ENCODE measurements at places on chromosomes 4 and X.

DNA sequence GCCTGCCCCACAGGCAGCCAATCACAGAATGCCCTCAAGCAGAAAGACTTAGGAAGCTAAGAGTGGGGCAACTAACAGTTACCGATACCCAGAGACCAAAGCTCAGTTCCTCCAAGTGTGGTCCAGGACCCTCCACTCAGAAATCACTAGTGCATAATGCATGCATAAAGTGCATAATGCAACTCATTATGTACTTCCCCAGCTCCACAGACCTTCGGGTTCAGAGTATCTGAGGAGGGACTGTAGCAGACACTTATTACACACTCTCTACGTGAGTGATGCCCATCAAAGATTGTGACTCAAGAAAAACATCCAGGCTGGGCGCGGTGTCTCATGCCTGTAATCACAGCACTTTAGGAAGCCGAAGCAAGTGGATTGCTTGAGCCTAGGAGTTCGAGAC lies 328.0 kb downstream of the BCOR start:
- DNase-seq: no peak

DNA sequence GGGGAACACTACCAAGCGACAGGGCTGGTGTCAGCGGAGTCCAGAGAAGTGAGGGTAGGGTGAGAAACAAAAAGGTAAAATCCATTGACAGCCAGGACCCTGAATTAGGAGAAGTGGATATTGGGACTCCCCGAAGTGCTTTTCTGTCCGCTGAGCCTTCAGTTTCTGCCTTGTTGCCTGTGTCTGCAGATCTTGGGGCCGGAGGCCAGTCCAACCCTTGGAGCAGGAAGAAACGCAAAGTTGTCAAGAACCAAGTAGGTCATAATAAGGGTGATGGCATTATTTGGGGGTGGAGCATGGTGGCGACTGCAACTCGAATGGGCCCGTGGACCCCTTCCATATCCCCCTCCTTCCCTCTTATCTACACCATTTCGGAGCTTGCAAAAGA lies 1.0 kb downstream of the ARMCX1 start:
- no peak for DNase-seq

DNA sequence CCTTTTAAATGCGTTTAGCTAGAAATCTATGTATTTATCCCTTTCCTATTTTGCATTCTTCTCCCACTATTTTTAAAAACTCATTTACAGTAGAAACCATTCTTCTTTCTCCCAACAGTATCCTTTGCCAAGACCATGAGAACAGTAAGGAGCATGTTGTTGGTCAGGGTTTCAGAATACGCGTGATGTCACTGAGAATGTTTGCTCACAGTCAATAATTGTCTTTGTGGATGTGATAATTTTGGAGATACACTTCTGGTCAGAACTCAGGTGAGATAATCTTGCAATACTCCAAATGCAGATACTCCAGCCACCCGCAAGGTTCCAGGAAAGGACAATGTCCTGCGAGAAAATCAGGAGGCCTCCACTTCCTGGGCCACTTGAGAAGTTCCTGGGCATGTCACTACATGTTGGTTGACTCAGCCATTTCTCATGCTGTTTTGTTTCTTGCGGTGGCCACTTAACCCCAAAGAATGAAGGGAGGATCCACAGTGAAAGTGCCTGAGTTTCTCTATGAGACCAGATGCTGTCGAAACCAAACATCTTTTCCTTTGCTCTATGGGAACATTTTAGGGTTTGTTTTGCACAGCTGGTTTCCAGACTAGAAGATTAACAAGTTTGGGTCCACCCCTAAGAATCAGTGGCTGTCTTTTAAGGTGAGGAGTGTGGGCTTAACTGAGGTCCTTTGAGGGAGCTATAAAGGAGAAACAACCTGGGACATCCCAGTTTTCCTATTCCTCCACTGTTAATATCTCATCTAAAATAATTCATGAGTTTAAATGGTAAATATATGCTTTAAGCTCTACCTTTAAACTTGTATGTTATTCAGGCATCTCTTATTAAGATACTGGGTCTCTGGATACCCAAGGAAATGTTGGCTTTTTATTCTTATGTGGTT lies 116.0 kb downstream of the SOWAHB start:
- no peak for DNase-seq

GRCh38 chr4:6471307-6472007 lies 957 bp downstream of the PPP2R2C start:
- no peak for DNase-seq

DNA sequence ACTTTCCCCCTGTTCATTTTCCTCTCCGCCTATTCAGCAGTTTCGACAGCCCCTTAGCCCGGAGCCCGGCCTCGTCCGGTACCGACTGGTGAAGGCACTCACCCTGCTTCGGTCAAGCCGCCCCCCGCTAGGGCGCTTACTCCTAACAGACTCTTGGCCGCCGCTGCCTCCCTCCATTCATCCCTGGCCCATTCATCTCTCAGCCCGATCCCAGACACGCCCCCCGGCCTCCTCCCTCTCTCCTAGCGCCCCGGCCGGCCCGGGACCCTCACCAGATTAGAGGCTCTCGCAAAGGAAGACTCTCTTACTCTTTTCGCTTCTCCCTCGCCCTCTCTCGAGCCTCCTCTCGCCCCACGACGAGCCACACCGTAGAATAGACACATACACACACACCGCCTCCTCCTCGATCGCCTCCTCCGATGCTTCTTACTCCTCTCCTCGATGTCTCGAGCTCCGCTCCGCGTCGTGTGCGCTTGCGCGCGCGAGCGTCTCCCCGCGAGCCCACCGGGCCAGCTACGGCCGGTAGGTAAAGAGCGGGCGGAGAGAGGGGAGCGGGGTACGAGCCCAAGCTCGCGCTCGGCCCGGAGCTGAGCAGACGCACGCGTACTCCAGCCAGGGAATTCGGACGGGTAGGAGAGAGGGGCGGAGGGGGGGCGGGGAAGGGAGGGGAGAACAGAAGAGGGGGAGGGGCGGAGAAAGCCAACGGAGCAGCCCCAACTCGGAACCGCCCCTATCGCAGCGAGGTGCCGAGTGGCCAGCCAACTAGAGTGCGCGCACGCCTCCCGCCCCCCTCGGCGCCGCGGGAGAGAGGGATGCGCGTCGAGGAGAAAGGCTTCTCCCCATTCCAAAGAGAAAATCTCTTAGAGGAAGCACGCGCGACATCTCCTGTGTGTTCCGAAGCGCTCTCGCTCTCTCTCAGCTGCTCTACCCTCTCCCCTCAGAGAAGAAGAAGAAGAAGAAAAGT lies at the start of gene WNK3:
TSS of gene WNK3 (minus strand) at position 633 of the 964 bp plus-strand sequence.
- DNase-seq: peak; percentile 68

- no peak for DNase-seq
Measured at GRCh38 chr4:158588285-158588684, 66.6 kb downstream of the RXFP1 start.

DNA sequence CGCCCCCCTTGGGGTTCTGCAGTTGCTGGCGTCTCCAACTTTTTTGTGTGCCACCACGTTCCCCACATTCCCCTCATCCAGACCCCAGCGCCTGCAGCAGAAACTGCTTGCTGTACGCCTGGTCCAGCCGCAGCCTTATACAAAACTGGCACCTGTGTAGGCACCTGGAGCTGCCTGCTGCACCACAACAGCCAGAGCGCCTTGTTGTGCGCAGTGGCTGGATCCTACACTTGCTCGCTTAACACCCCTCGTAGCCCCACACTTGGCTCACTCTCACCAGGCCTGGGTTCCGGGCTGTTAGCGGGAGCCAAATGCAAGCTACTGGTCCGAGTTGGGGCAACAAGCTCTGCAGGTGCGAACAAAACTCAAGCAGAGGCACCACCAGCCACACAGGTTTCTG lies 136.8 kb downstream of the TECRL start:
- DNase-seq: no peak

- DNase-seq: no peak
Measured at GRCh38 chr4:77025643-77026321, 50.0 kb downstream of the CCNI start.

DNA sequence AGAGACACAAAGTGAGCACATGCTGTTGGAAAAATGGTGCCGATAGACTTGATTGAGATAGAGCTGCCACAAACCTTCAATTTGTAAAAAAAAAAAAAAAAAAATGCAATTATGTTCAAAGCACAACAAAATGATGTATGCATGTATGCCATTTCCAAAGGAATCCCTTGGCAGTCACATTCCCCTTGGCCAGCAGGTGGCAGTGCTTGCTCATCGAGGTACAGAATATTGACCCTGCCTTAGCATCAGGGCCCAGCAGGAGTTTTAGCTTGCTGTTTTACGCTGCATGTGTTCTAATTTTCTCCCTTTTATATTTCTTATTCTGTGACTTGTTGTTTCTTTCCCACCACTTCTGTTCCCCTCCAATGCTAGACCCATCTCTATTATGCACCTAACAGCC lies 34.5 kb upstream of the CYBB start:
- DNase-seq: peak; percentile 60

- DNase-seq: no peak
Measured at GRCh38 chrX:100895365-100896075, 21.4 kb upstream of the NOX1 start.

- no peak for DNase-seq
Measured at GRCh38 chr4:154417373-154417673, 74.3 kb downstream of the DCHS2 start.

GRCh38 chr4:73944061-73944875 lies 37.6 kb downstream of the PF4 start:
- no peak for DNase-seq

GRCh38 chr4:153877898-153878297 lies 89.0 kb upstream of the SFRP2 start:
- DNase-seq: no peak

DNA sequence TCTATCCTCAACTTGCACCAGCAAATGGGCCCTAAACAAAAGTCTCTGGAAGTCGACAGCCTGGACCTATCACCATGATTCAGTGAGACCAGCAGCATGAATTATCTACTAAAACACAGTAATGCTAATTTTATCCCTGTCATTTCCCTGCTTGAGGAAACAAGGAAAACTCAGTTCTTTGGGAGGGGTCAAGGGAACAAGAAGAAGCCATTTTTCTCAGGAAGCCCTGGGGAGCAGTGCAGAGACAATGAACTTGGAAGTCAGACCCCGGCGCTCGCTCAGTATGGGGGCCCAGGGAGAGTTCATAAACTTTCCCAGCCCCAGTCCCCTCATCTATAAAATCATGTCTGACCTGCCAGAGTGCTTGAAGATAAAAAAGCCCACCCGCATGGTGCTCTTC lies 50.4 kb downstream of the DCTD start:
- no peak for DNase-seq

- no peak for DNase-seq
Measured at GRCh38 chr4:64251781-64252180, 157.5 kb downstream of the TECRL start.

- DNase-seq: no peak
Measured at GRCh38 chrX:128883650-128884049, 639.6 kb downstream of the SMARCA1 start.

DNA sequence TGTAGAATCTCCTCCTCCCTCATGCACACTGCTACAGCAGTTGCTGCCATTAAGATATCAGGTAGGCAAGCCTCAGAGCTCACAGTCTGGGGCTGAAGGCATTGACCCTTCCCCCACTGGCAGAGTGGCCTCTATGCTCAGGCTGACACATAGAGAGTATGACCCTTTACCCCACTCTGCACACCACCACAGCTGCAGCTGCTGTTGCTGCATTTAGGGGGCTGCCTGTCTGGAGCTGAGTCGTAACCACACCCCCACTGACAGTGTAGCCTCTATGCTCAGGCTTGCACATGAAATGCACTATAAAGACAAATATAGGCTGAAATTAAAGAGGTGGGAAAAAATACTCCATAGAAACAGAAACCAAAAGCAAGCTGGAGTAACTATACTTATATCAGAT lies 289.3 kb upstream of the PABPC4L start:
- DNase-seq: no peak

GRCh38 chr4:3122081-3122563 lies 47.6 kb downstream of the HTT start:
- DNase-seq: no peak

- no peak for DNase-seq
Measured at GRCh38 chrX:136228839-136229207, 22.4 kb downstream of the MAP7D3 start.

Measured in hippocampal formation (tissue), 2 donors.